ENCODE measurements at places on chromosomes 3 and 15.
A peak's percentile ranks its signal among the peaks of the same experiment; 100 is the strongest.

DNA sequence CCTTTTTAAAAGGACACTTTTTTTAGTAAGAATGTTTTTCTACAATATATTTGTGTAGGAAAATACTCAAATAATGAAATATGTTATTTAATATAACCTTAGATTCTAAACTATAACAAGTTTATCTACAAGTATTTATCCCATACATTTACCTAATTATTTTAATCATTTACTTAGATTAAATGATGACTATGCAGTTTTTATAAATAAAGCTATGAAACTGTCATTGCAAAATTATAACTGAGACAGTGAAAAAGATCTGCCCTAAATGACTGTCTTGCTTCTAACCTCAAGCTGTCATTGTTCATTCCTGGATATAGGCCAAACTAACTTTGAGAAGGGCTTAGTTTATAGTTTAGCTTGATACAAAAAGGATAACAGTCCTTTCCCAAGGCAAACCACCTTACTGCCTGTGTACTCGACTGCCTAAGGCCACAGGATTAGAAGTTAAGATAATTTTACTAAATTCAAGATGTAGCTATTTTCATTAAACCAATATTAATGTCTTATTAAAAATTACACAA lies 84.1 kb downstream of the GLDN start:
- no peak for DNase-seq

DNA sequence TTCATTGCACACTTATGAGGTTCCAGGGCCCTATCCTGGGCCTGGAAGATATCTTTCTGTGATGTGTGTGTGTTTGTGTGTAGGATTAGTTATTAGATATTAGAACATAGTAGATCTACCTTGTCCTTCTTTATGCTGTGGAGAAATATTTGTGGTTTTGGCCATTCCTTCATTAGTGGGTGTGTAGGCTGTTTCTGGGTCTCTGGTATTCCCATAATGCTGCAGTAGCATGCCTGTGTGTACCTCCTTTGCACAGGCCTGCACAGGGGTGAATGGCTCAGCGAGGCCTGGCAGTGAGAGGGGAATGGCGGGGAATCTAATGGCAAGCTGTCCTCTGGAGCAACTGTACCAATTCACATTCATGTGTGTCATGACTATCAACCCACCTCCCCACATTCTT lies 125.8 kb upstream of the MRPS22 start:
- no peak for DNase-seq

GRCh38 chr15:76073554-76073953 lies 13.8 kb downstream of the TMEM266 start:
- no peak for DNase-seq

- peak; percentile 86 for DNase-seq
Observed at GRCh38 chr3:71684757-71685386, 40.3 kb downstream of the EIF4E3 start.

DNA sequence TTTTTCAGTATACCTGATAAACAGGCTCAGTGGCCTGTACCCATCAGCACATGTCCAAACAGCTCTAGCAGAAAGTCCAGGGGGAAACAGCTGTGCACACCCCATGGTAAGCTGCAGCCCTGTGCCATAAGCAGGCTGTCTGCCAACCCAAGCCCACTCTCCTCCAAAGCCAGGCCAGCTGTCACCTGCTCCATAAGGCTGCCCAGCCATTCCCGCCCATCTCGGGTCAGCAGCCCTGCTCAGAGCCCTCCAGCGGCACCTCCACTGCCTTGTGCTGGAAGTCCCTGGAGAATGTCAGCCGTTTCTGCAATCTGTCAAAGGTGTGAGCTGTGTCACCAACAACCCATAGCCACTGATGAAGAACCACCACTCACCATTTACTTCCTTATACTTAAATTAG lies 82.0 kb downstream of the NTRK3 start:
- DNase-seq, result no peak

DNA sequence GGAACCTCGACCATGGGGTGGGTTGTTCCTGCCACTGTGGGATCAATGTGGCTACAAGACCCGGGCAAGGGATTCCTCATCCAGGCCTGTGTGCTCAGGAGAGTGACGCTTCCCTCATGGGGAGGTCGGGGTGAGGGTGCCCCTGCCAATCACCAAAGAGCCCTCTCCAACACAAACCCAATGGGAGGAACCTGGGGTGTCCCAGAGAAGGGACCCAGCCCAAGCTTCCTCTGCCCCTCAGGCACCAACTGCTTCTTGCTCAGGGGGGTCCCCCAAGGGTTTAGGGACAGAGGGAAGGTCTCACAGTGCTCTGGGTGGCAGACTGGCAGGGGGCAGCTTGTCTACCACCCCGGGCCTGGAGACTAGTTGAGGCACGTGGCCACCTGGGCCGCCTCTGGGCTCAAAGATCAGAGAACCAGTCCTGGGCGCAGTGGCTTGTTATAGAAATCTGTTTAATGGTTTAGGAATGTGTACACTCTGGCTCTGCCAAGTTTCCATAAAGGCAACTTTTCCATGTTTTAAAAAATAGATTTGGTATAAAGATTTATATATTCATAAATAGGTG lies 26.6 kb downstream of the GP9 start:
- peak; percentile 9 for DNase-seq

- DNase-seq, result no peak
Observed at GRCh38 chr3:78312851-78313250, 1273.0 kb downstream of the ROBO2 start.

DNA sequence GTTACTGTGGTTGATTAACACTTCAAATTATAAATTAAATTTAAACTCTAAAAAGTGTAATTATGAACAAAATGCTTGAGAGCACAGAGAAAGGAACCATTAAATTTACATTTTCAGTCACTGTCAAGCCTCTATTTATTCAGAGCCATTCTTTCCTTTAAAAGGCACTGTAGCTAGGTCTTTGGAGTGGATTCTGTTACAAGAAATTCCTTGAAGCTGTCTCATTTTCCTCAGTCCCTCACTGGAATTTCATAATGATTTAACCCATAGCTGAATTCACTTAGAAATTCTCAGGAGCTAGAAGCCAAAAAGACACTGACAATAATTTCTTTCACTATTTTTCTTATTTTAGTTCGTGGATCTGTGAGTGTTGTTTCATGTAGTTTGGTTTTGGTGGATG lies 81.2 kb upstream of the TCF12 start:
- DNase-seq, result peak; percentile 59

- DNase-seq, result no peak
Observed at GRCh38 chr3:106403371-106404145, 534.7 kb upstream of the CBLB start.

DNA sequence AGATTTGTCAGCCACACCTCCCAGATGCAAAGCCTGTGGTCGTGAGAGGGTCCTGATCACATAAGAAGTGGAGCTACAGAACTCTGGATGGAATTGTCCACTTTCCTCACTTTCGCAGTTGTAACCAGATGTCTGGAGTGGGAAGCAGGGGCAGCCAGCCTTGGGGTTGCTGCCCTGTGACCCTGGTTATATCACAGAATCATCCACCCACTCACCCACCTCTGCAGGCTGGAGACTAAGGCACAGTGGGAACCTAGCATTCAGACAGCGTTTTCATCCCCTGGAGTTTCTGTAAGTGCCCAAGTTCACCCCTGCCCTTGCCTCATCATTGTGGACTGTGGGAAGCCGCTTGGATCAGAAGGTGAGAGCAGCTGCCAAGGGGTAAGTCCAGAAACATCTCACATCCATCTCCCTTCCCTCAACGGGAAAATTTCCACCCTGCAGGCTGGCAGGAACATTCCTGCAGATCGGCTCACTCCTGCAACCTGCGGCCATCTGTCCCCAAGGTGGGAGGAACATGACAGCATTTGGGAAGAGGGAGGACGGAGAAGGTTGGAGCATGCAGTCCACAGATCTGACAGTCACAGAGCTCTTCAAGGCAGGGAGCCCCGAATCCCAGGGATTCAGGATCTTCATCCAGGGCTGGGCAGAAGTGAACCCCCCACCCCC lies 2.9 kb upstream of the IQSEC1 start:
- no peak for DNase-seq

GRCh38 chr3:18061737-18062656 lies 319.6 kb upstream of the TBC1D5 start:
- peak; percentile 54 for DNase-seq

DNA sequence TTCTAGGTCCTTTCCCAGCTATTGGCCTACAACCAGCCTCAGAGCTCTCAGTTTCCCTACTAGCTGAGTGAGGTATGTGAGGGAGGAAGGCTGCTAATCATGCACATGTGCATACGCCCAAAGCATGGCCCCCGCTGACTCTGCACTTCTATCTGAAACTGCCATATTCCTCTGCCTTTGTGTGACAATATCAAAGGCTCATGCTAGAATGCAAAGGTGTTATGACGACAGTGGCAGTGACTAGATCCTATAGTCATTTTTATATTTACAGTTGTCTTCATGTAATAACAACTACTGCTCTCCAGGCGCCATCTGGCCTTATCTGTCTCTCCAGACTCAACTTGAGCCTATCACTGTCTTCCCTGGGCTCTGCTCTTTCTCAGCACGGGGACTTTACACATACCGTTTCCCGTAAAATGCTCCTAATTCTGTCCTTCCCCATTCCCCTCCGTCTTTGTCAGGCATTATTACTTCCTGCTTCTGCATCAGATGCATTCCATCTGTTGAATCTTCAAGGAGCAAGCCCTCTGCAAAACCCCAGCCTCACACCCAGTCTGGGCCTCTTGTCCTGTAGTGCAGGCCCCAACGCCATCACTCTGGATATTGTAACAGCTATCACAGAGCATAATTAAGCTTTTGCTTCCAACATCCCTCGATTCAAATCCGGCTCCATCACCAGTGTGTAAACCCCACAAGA lies 102.5 kb downstream of the PDCD6IP start:
- DNase-seq, result peak; percentile 18

DNA sequence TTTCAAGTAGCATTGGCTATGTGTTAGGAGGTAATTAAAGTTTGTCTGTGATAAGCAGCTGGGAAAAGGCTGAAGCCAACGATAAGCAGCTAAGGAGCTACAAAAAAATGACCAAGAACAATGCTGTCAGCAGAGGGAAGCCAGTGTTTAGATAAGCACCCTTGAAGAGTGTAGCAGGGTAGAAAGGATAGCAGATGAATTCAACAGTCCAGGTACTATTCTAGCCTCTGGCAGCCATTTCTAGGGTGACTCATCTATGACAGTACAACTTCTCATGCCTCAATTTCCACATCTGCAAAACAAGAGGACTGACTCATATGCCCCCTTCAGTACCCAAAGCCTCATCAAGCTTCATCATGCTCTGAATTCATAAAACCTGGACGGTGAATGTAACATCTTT lies 617.6 kb upstream of the UBE2E2 start:
- DNase-seq, result no peak

DNA sequence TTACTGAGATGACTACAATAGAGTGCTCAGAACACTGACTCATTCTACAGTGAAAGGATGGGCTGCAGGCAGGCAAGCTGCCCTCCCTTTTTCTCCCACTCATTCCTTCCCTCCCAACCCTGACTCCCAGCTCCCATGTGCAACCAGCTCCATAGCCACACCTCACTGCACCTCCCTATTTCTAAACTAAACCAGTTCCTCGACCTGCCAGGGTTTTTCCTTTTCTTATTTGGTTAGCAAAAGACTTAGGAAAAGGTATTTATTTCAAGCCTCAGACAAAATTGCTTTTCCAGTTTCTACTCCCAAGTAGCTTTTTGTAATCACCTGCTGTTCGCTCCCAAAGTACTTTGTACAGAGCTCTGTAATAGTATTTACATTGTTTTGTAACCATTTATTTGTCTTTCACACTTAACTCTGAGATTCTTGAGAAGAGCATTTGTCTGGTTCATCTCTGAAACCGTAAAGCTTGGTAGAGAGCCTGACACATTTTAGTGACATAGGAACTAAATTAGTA lies 2.2 kb downstream of the AADAC start:
- DNase-seq, result peak; percentile 42

GRCh38 chr3:24145481-24145880 lies 200.4 kb downstream of the NR1D2 start:
- DNase-seq, result peak; percentile 49

DNA sequence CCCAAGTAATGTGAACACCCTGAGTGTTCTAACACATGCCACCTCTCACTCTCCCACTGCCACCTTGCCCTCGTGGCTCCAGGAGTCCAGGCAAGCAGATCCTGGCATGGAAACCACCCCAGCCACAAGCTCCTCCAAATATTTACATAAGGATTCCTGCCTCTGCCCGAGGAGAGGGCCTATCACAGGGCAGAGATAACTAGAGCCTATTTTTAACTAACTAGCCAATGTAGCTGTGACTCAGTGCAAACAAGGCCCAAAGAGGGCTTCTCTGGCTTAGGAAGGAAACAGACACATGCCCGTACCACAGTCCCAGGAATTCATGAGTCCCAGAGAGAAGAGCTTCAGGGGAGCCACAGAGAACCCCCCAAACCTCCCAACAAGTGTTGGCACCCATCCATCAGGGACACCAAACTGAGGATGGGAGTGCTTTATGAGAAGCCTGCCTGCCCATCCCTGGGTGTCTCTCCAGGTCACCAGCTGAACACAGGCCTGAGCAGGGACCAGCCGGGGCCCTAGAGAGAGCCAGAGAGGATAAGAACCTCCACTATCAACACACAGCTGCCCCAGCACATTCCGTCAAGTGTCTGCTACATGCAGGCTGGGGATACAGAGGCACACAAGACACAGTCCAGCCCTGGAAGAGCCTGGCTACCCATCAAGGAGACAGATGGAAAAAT lies 9.2 kb downstream of the FYCO1 start:
- DNase-seq, result peak; percentile 67

- DNase-seq, result no peak
Observed at GRCh38 chr3:116129187-116129946, 315.9 kb downstream of the LSAMP start.

DNA sequence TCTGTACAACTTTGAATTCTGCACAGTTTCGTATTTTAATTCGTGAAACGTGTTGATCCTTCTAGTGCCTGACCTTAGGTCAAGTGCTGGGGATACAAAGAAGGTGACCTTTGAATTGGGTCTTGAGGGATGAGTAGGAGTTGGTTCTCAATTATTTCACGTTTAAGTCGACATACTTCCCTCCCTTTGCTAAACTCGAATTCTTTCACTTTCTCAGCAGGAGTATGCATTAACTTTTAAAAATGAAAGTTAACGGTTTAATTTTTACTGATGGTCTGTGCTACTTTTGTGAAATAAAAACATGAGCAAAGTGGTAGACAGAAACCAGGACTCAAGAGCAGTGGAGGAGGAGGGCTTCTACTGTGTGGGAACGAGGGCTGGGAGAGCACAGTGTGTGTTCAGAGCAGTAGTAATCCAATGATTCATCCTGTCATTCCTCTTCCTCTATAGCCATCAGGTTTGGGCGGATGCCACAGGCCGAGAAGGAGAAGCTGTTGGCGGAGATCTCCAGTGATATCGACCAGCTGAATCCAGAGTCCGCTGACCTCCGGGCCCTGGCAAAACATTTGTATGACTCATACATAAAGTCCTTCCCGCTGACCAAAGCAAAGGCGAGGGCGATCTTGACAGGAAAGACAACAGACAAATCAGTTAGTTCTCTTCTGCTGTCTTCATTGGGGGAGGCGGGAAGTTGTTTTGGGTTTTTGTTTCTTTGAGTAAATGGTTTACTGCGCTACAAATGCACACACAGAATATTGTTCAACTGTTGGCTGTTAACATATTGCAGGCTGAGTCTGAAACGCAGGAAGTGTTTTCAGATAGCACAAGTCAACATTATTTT lies 78.6 kb upstream of the TSEN2 start:
- no peak for DNase-seq

- DNase-seq, result no peak
Observed at GRCh38 chr3:77298417-77298816, 258.5 kb downstream of the ROBO2 start.

GRCh38 chr3:73419942-73420341 lies 204.8 kb downstream of the PDZRN3 start:
- no peak for DNase-seq

- DNase-seq, result no peak
Observed at GRCh38 chr3:132635052-132635451, 24.6 kb downstream of the ACAD11 start.

- peak; percentile 53 for DNase-seq
Observed at GRCh38 chr15:55319537-55320237, 665 bp downstream of the PIGB start.

Measured in AG10803 (cell line).